ENCODE measurements at places on chromosomes 2 and 18.

GRCh38 chr2:144102386-144102785, 417.5 kb downstream of the ZEB2 start:
- DNase-seq = no peak

DNA sequence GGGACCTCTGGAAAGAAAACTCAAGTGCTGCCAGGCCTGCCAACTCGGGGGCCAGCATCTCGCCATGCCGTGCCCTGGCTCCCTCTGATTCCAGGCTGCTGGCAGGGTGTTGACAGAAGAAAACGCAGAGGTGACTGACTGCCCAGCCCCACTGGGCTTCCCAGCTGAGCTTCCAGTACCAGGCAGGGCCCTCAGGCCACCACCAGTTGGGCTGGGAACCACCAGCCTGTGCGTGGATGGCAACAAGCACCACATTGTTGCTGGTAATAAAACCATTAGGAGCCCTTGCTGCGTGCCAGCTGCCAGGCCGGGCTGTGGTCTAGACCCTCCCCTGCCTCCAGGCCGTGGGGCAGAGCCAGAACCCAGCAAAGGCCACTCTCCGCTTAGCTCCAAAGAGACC, 9.2 kb downstream of the DNMT3A start:
- DNase-seq = no peak

GRCh38 chr2:45919711-45920111, 268.2 kb downstream of the PRKCE start:
- no peak for DNase-seq

GRCh38 chr2:136527560-136527959, 237.8 kb upstream of the THSD7B start:
- no peak for DNase-seq

- DNase-seq = no peak
These were observed 141.5 kb upstream of the FIGN start for GRCh38 chr2:163877316-163877715.

- DNase-seq = no peak
These were observed 112.1 kb downstream of the GLI2 start for GRCh38 chr2:120847700-120848321.

DNA sequence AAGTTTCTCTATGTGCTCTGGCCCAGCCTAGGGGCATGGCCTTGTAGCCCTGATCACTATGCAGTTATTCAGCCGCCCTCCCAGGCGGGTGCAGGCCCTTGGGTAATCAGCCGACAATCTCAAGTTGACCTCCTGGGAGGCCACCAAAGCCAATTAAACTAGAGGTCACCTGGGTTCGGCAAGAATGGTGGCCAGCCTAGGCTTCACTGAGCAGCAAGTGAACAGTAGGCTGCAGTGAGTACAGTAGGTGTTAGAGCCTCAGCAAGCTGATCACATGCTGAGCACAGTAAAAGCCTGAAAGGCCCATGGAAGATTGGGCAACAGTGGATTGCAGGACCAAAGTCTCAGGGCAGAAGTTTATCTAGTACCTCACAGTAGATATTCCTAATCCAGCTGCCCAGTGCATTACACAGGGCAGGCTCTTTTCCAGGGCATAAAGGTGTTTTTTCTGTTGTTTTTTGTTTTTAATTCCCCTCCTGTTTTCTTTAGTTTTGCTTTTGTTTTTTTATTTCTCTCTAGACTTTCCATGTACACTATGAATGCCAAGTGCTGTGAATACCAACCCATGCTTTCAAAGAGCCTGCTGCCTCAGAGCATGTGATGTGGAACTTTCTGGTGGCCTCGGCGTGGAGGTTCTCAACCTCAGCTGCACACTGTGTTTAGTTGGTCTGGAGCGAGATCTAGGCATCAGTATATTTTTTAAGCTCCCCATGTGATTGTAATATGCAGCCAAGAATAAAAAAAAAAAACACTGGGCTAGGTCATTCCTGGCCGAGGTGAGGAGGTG, 55.9 kb upstream of the ATL2 start:
- no peak for DNase-seq

DNA sequence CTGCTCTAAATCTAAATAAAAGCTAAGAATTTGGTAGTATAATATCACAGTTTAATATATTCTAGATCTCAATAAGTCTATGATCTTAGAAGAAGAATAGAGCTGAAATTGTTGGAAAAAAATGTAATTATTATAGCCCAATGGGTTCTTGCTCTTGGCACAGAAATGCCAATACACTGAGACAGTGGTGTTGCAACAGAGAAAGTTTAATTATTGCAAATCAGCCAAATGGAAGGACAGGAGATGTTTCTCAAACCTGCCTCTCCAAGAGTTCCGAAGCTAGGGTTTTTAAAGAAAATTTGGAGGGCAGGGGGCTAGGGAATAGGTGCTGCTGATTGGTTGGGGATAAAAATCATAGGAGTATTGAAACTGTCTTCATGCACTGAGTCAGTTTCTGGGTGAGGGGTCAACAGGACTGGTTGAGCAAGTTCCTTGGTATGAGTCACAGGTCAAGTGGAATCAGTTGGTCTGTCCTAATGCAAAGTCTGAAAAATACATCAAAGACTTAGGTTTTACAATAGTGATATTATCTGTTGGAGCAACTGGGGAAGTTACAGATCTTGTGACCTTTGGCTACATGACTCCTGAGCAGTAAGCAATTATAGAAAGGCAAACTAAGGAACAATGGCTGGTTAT, 228.6 kb downstream of the CD226 start:
- DNase-seq = no peak

DNA sequence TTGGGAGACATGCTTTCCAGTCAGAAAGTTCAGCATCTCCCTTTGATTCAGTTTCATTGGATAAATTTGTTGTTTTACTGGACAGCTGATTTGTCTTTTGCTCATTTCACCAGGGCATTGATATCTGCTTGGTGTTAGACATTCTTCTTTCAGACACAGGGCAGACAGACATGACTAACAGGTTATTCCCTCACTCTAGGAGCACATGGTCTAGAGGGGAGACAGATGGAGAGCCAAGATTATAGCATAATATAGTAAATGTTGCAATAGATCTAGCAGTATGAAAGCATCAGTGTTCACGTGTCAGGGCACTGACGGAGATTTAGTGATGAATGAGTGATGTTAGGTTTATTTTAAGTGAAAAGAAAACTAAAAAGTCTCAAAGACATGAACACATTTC, 187.0 kb upstream of the CYRIA start:
- no peak for DNase-seq

DNA sequence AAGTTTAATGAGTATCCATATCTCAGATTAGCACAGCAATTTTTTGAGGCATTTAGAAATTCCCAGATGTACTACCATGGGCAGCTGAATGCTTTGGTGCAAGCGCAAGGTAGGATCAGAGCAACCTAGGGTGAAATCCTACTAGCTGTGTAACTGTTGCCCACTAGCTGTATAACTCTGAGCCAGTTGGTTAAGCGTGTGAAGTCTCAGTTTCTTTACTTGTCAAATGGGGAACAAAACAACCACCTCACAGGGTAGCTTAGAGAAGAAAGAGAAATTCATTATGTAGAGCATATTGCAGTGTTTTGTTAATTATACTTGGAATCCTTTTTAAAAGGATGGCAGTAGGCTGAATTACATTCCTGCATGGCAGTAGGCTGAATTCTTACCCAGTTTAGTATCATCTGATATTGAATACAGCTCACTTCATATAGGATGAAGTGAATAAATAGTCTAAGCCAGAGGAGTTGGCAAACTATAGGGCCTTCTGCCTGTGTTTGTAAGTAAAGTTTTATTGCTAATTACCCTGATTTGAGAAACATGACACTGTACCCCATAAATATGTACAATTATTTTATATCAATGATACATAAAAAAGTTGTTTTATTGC, 180.7 kb downstream of the PLCL1 start:
- no peak for DNase-seq

GRCh38 chr2:109674894-109675534, 60.9 kb downstream of the SOWAHC start:
- DNase-seq = no peak

GRCh38 chr18:51049137-51049536, 19.1 kb downstream of the SMAD4 start:
- DNase-seq = no peak

Data from stimulated activated CD4-positive, alpha-beta T cell treated with anti-CD3 and anti-CD28 coated beads, Interleukin-15, amount 100 ng/mL, for 1 hour (primary cell).